ENCODE measurements at places on chromosomes 4 and X. TPM values are rescaled to one million over a fixed set of nuclear protein-coding genes. Genes with fewer than 3 reads are reported as not detected.

GRCh38 chrX:148691456-148691855 lies 191.0 kb downstream of the AFF2 start:
- DNase-seq = no peak

DNA sequence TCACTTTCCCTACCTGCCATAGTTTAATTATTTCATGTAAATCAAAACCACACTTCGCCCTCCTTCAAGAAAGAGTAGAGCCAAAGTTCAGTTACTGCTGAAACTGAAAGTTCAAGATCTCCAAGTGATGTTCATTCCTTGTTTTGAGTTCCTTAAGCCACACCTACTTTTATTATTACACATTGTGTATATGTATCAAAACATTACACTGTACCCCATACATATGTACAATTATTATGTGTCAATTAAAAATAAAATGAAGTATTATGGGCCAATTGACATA lies 892.3 kb upstream of the NDST4 start:
- no peak for DNase-seq

DNA sequence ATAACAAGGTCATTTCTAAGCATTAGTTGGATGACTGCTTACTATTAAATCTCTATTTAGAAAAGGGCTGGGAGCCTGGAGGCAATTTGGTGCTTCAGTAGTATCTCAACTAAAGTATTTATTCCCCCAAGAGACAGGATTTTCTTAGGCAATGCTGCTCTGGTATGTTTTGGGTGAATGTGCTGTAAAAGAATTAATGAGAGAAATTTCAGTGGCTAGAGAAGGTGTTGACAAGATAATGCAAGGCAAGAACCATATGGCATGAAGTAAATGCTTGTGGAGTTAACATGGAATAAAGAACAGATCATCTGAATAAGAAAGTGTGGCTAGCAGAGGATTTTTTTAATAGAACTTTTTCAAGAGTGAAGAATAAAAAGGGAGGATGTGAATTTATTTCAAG lies 3.9 kb downstream of the CYP2U1 start:
- no peak for DNase-seq

MEPE gene
- 0.15 TPM for polyA plus RNA-seq

- no peak for DNase-seq
Observed at GRCh38 chr4:125735102-125735501, 420.3 kb downstream of the FAT4 start.

DNA sequence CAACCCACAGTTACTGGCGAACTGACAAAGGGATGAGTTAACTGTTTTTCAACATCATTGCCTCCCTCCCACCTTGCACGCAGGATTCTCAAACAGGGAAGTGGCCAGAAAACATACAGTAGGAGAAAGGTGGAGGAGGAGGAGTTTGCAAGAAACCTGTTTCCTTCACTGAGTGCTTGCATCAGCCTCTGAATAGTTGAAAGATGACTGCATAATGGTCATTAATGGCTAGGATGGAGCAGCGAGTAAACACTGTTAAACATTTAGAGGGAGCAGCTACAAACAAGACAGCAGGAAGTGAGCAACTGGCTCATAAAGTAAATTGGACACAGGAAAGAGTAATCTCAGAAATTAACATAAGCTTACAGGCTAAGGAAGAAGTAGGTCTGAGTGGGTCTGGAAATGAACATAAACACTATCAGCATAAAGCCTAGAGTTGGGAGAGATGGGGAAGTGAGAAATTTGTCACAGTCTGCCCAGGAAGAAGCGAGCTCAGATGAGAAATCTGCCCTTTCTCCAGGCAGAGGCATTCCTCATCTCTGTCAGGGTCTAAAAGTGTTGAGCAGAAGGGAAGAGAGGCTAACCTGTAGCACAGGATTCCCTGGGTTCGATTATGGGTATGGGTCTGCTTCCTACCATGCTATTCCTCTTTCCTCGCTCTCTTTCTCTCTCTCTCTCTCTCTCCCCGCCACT lies 38.6 kb downstream of the TRPC5OS start:
- no peak for DNase-seq

KLHL15 gene
- 13.5 TPM for polyA plus RNA-seq

- no peak for DNase-seq
Observed at GRCh38 chr4:108391701-108392455, 223.1 kb upstream of the LEF1 start.

DNA sequence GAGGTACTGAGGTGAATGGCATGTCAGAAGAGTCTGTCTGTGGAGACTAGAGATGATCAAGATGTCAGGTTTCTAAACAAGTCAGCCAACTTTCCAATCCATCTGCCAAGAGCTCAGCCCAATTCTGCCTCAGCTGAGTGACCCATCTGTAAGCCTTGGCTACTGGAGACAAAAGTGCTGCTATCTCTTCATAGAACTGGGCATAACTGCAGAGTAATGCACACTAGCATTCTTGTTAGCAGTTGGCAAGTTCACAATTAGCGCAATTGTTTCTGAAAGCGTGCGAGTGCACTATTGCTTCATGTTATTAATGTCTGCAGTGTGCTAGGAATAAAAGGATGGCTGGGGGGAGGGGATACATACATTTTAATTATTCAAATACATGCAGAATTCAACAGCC lies 32.9 kb upstream of the SH3D19 start:
- DNase-seq = no peak

- DNase-seq = no peak
Observed at GRCh38 chrX:30181353-30181752, 34.0 kb upstream of the MAGEB2 start.

CD38 gene
- 2.2 TPM for polyA plus RNA-seq

DNA sequence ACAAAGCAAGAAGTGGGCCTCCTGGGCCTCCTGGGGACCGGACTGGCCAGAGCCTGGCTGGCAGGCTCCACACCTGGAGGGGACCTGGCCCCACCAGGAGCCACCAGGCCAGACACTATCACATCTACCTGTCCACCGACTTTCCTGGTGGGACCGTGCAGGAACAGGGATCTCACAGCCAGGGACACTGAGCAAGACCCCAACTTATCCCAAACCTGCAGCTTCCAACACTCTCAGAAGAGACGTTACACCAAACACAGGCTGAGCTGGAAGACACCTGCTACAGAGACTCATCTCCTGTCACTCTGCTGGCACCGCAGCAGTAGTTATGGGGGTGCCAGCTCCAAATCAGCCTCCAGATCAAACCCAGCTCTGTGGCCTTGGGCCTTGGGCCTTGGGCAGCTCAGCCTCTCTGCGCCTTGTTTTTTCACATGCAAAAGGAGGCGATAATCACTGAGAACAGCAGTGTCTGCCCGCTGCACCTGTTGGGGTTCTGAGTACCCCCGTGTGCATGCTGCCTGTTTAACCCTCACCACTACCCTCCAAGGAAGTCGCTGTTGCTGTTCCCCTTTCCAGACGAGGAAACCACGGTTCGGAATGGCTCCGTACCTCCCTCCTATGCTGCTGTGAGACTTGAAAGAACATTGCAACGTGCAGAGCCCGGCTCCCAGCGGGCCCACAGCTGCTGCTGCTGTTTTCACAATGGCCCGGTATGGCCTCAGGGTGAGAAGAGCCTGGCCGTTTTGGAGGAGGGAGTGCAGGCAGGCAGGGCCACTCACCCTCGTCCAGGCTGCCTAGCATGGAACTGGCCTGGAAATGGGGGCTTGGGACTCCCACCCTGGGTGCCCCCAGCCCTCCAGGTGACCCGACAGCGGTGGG lies 69.6 kb downstream of the ADRA2C start:
- no peak for DNase-seq

GRCh38 chrX:84078991-84079390 lies 109.0 kb downstream of the RPS6KA6 start:
- no peak for DNase-seq

DNA sequence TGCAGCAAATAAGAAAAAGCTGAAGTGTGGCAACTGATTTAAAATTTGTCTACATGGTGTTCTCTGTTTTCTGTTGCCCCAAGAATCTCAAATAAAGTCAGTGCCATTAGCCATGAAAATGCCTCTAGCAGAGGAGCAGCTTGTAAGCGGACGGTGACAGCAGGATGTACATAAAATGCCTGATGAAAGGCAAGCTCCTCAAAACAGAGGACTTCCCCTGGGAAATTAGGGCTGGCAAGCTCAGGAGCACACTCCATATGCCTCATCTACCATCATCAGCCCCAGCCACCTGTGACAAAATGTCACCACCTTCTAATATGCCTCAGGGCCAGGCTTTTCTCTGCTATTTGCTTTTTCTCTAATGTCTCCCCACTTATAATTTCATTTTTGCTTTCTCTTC lies 54.5 kb downstream of the ASB9 start:
- DNase-seq = no peak

GPR78 gene
- polyA plus RNA-seq = 0.06 TPM

AWAT2 gene
- not detected for polyA plus RNA-seq

ARMCX2 gene
- polyA plus RNA-seq = 109 TPM

GRCh38 chrX:129726307-129727111 lies 12.3 kb upstream of the XPNPEP2 start:
- DNase-seq = no peak

MXRA5 gene
- 2.1 TPM for polyA plus RNA-seq

GRCh38 chr4:26104056-26104685 lies 190.2 kb downstream of the SMIM20 start:
- no peak for DNase-seq

GRCh38 chr4:6727943-6728250 lies 11.9 kb downstream of the BLOC1S4 start:
- DNase-seq = no peak

HELT gene
- polyA plus RNA-seq = not detected

GRCh38 chrX:130680164-130681035 lies 222.6 kb downstream of the ENOX2 start:
- no peak for DNase-seq

GRCh38 chr4:4841156-4841555 lies 18.3 kb upstream of the MSX1 start:
- no peak for DNase-seq

DNA sequence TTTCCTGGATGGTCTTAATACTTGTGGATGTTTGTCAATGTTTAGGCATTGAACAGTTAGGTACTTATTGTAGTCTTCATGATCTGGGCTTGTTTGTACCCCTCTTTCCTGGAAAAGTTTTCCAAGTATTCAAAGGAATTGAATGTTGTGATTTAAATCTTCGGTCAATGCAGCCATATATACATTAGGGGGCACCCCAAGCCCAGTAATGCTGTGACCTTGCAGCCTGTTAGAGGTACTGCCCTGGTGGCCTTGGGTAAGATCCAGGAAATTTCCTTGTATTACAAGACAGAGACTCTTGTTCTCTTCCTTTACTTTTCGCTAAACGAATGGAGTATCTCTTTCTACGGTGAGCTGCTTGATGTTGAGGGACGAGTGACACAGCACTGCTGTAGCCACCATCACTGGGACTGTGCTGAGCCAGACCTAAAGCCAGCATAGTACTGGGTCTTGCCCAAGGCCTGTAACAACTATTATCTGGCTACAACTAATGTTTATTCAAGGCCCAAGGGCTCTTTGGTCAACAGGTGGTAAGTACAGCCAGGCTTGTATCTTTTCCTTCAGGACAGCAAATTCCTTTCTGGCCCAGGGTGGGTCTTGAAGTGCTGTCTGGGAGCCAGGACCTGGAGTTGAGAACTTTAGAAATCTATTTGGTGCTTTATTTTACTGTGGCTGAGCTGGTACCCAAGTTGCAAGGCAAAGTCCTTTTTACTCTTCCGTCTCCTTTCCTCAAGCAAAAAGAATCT lies 118.3 kb upstream of the ATOH1 start:
- DNase-seq = no peak

HSFX2 gene
- polyA plus RNA-seq = not detected

TSPYL2 gene
- polyA plus RNA-seq = 67.8 TPM

DNA sequence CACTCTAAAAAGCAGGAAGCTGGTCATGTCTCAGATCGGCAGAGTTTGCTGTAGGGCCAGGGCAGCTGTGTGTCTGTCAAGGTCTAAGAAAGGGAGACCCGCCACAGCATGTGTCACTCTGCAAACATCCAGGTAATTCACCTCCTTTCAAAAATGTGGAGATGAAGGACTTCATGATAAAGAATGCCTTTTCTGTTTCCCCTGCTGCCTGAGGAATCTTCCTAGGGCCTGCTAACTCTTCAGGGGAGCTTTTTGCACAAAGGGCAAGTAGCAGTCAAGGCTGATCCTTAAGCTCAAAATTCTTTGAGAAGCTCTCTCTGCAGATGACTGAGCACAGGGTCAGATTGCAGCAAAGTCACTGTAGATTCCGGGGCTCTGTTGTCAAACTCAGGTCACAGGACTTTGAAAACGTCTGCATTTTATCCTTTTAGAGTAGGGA lies 21.1 kb downstream of the RASL11B start:
- no peak for DNase-seq

DNA sequence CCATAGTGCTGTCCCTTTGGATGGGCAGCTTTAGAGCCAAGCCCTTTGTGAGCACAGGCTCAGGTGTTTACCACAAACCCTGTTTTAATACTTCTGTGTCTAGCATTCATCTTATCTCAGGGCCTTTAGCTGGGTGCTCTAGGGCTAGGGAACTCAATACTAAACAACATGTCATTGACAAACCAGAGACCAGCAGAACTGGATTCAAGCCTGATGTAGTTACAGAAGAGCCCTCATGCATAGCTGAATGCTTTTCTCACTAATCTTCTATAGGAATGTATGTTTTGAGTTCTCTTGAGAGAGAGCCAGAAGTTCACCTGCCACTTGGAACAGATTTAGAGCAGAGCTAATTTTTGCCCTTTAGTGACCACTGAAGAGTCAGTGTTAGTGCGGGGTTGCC lies 142.6 kb downstream of the DCK start:
- DNase-seq = peak; percentile 6

GRCh38 chr4:181319629-181320028 lies 923.6 kb upstream of the TENM3 start:
- no peak for DNase-seq

- DNase-seq = no peak
Observed at GRCh38 chr4:54234497-54235205, 5.6 kb downstream of the PDGFRA start.

DNA sequence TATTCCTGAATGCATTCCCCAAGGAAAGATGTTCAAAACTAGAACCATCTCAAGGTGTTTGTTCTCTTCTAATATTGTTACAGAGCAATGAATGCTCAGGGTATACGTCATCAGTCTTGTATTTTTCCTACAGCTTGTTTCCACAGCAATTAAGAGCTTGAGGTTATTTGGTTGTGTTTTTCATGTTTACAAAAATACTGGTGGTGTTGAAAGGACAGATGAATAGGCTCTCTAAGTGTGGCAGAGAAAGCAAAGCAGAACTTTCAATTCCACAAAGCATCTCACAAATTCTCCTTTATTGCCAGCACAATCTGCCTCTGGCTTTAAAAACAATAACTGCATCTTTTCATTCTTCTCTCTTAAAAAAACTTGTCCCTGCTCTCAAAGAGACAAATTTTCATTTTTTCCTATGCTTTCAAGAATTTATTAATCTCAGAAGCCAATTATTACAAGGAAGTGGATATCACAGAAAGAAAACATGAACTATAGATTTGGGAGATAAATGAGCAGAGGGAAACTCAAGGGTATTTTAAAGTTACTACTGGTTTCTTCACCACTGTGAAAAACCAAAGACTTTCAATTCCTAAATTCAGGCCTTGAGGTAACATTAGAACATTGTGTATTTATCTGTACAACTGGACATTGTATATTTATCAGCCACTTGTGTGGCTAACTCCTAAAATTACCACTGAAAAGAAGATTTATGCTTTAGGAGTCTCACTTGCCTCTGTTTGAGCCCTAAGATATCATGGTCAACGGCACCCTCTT lies 49.2 kb downstream of the DDX53 start:
- DNase-seq = no peak

Measured in right lung (tissue), 10 donors.